ENCODE measurements at places on chromosomes 1 and 21.
A peak's percentile ranks its signal among the peaks of the same experiment; 100 is the strongest.

GRCh38 chr1:212586206-212587015, 22.1 kb upstream of the ATF3 start:
- no peak for DNase-seq

DNA sequence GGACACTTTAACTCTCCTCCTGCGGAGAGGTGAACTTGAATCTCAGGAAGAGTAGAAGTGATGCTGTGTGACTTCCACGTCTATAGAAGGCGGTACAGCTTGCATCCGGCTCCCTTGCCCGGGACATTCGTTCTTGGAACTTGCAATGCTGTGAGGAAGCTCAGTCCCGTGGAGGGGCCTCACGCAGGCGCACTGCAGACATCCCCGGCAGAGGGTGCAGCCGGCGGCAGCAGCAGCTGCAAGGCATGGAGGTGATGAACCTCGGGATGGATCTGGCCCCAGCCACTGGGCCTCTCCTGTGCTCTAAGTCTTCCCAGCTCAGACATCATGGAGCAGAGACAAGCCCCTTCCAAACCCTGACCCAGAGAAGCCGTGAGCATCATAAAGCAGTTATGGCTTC, 61.8 kb upstream of the SOD1 start:
- DNase-seq = no peak

DNA sequence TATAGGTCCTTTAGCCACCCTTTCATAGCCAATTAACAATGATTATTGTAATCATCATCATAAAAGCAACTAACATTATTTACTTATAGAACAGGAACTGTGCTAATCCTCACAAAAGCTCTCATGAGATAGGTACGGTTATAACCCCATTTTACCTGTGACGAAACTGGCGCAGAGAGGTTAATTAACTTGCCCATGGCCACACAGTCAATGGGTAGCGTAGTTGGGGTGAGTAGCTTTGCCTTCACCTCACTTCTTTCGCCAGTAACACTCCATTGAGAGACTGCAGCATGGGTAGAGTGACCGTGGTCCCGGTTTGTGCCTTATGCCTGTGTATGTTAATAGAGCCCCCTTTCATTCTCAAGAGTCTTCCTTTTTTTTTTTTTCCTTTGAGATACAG, 10.3 kb downstream of the NIPAL3 start:
- peak; percentile 42 for DNase-seq

DNA sequence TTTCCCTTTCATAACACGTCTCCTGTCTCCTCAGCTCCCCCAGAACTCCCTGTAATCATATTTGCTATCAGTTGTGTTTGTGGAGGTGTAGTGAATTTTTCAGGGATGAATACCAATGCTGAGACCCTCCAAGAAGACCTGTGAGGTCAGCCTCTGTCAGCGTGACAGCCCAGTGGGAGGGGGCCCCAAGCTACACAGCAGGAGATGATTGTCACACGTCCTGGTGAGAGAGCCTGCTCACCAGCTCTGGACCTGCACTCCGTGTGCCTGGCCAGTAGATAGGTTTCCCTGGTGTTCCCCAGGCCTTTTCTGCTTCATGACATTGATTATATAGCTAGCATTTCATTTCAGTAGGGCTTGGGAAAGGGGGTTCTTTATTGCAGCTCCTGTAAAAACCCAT, 421.5 kb downstream of the KIF26B start:
- no peak for DNase-seq

DNA sequence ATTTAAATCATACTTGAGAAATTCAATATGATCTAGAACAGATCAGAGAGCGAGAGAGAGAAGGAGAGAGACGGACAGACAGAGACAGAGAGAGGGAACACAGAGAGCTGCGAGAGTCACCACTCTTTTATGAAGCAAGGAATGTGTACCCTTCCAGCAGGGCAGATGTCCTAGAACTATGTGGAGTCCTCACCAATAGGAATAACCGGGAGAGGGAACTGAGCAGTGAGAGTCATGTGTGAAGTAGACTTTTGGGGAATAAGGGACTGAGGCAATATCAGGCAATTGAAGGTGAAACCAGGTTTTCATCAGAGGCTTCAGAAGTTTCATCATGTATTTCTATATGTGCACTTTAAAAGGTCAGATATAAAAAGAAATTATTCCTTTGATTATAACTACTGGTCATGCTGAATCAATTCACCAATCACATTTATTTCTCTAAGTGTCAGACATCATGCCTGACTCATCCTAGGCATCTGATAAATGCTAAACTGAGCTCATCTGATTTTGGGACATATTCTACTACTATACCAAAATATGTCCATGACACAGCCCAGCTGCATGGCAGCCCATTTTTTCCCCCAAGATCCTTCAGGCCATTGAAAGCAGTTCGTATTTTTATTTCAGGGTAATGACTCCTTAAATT, 22.4 kb downstream of the VTCN1 start:
- no peak for DNase-seq

DNA sequence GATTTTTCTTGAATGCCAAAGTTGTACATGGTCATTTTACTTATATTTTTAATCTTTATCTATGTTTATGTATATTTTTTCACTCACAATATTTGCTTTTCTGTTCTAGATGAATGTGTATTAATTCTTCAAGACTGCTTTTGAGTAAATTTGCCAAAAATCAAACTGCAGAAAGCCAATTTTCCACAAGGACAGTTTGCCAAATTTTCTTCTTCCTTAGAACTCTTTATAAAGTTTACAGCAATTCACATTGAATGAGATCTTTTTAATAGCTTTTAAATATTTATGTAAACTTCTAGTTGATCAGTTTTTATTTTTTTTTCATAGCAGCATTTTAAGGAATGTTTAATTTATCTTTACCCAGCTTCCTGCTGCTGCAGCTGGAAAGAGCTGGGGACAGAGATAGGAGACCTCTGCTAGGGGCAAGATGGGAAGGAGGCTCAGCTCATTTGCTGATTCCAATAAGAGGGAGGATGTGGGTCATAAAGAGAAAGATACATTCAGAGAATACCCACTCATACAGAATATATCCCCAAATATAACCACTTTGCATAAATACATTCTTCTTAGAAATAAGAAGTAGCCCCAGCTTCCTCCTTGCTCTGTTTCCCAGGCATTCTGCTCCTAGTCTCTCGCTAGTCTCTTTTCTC, 93.0 kb downstream of the ODF2L start:
- DNase-seq = no peak

- no peak for DNase-seq
Measured at GRCh38 chr1:224253721-224254120, 70.7 kb downstream of the DEGS1 start.

DNA sequence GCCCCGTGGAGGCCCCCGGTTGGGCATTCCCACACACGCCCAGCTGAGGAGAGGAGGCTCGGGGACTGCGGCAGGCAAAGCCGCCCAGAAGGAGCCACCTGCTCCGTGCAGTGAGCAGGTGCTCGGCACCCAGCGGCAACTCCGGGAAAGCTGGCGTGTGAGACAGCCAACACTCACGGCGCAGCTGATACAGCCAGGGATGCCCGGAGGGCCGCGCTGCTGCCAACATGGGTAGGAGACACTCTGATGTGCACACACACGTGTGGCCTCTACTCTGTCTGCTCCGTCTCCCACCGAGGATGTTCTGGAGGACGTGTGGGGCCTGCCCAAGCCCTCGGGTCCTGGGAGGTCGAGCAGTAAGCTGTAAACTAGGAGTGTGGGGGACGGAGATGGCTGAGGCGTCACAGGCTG, 12.9 kb downstream of the MORN1 start:
- no peak for DNase-seq

DNA sequence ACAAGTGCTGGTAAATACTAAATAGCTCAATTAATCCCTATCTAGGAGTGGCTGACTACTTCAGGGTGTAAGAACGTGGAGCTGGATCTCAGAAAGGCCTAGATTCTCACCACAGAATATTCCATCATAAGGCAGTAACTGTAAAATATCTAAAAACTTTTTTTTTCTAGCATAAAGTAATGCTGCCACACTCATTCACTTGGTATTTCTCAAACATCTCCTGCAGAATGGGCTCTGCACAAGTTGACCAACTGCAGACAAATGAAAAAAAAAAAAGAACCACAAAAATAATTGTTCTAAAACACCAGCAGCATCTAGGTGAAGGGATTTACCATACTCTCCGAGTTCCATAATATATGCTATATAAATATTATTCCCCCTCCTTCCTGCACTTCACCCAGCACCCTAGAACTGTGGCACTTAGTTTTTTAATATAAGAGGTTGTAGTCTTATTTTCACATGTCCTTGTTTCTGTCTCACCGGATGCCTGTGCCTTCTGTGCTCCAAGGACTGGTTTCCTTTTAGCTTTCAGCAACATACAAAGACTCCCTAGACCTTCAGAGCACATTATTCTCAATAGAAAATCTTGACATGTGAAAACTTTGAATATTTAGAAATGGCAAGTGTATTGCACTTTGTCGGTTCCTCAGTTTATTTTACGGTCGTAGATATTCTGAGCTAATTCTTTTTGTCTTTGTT, 8.9 kb downstream of the VSIG8 start:
- DNase-seq = no peak

DNA sequence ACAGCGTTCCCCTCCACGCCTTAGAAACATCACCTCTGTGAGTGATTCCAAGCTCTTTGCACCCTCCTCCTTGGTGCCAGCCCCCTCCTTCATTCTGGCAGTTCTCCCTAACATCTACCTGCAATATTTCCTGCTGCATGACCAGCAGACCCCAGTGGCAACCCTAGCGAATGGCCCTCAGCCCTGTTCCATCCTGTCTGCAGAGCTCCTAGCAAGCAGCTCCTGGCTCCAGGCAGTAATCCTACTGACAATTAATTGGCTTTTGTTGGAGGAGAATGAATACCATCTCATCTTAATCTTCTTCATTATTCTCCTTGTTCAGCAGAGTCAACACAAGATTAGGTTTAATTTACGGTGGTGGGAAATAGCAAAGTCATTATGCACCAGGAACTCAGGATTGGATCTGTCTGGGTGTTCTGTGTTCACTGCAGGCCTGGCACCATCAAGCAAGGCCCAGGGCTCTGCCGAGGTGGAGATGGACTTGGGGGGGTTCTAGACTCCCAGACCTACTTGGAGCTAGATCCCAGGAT, 12.4 kb downstream of the FBXO2 start:
- DNase-seq = no peak

DNA sequence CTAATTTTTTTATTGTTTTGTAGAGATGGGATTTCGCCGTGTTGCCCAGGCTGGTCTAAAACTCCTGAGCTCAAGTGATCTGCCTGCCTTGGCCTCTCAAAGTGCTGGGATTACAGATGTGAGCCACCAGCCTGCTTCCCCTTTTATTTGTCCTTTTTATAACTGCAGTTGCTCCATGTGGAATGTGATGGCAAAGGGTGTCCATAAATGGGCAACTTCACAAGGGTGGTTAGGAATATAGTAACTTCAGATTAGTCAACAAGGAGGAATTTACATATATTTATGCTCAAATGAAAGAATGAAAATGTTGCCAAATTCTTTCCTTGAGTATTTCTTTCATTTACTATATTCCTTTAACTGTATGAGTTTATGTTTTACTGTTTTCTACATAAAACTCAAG, 182.9 kb downstream of the BACH1 start:
- no peak for DNase-seq

DNA sequence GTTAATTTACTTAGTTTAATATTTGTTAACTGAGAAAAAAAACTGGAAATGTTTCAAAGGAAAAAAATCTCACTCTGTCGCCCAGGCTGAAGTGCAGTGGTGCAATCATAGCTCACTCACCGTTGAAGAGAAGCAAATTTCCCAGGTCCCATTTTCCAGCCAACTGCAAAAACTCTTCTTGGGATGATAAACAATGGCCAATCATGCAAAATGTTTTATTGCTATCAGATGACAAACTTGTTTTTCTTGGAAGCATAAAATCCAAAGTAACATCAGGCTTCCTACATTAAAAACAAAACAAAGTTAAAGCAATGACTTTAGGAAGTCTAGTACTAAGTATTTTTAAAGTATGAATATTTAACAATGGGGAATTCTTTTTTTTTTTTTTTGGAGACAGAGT, 84.9 kb downstream of the LYST start:
- no peak for DNase-seq

- no peak for DNase-seq
Measured at GRCh38 chr1:217944550-217944949, 313.4 kb downstream of the SPATA17 start.

- DNase-seq = no peak
Measured at GRCh38 chr1:231949277-231950091, 322.9 kb downstream of the DISC1 start.

Measured in activated CD8-positive, alpha-beta memory T cell treated with anti-CD3 and anti-CD28 coated beads for 24 hours (primary cell).